ENCODE measurements at places on chromosomes 6 and 20.

DNA sequence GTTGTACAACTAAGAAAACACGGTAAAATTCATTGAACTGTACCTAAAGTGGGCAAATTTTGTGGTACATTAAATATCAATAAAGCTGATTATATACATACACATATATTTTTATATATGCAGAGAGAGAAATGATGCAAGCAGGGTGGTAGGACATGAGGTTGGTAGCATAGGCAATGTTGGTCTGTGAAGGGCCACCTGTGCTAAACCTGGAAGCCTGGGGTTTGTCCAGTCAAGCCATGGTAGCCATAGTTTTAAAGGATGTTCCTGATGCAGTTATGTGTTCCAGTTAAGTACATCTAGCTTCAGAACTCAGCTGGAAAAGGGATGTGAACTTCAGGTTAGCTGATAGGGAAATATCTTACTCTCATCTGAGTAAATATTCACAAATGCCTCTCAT, 60.1 kb downstream of the TRIM38 start:
- no peak for DNase-seq

GRCh38 chr6:135129136-135129856, 51.8 kb upstream of the MYB start:
- peak; percentile 17 for DNase-seq

DNA sequence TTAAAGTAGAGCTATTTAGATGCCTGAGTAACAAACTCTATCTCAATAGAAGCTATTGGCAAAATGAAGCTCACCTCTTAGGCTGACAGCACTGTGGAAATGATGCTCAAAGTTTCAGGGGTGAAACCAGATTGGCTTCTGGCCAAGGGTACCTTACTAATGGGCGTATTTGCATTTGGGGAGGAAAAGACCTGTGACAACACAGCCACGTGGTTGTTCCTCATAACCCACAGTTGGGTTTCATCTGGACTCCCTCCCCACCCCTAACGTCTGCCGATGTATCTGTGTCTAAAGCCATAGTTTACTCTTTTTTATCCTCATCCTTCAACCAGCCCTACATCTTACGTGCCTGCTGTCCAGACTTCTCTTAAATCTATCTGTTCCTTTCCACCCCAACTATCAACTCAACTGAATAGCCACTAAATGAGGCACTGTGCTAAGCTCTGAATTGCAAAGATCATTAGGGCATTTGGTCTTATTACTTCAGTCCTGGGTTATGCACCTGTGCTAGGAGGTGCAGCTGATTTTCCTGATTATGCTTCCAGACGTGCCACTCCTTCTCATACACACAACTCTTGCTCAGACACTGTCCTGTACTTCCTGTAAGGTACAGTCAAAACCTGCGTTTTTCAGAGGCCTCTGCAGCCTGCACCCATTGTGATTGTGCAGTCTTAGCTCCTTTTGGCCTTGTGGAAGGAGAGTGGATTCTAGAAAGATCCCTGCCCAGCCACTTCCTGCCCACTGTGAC, 80.6 kb upstream of the ARMC2 start:
- no peak for DNase-seq

GRCh38 chr6:27767851-27768250, 144.3 kb downstream of the OR2B2 start:
- no peak for DNase-seq

- no peak for DNase-seq
Observed at GRCh38 chr20:51131811-51132210, 108.9 kb upstream of the KCNG1 start.
